ENCODE measurements at places on chromosomes 11 and 22.

- no peak for DNase-seq
Measured at GRCh38 chr11:60334005-60334620, 7.1 kb downstream of the MS4A6E start.

- DNase-seq = no peak
Measured at GRCh38 chr11:27118949-27119348, 78.3 kb downstream of the BBOX1 start.

DNA sequence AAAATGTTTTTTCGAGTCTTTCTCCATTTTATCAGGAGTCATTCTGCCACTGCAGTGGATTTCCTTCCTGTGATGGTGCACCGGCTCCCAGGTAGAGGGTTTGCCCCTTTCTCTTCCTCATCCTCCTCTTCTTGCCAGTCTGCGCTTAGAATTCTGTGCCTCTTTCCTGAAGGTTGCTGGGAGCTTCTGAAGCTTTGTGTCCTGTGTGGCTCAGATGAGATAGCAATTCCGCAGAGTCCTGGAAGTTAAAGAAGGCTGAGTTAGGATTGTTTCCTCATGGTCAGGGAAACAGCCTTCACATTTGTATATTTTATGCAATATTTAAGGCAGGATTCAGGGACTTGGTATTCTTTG lies 264 bp downstream of the BCO2 start:
- DNase-seq = no peak

DNA sequence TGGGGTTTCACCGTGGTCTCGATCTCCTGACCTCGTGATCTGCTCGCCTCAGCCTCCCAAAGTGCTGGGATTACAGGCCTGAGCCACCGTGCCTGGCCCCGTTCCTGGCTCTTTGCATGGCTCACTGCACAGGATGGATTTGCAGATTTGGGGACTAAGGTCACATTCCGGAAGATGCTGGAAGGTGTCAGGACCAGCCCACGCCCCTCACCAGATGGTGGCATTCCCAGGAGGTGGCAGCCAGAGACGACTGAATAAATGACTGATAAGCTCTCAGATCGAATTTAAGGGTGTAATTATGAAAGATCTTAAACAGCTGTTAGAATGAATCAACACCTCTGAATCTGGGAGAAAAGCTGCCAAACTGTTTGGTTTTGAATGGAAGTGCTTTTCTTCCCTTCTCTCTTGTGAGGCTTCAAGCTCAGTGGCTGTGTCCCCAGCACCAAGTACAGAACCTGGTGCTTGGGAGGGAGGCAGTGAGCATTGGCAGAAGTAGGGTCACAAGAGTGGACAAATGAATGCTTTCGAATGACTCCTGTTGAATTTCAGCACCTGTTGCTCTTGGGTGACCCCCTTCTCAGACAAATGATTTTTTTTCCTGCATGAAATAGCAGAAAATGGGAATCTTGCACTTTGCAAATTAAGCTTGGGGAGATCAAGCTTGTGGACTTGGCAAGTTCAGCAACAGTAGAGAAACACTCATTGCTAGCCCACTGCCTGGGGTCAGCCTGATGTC lies 69.6 kb downstream of the KIAA1671 start:
- DNase-seq = no peak

DNA sequence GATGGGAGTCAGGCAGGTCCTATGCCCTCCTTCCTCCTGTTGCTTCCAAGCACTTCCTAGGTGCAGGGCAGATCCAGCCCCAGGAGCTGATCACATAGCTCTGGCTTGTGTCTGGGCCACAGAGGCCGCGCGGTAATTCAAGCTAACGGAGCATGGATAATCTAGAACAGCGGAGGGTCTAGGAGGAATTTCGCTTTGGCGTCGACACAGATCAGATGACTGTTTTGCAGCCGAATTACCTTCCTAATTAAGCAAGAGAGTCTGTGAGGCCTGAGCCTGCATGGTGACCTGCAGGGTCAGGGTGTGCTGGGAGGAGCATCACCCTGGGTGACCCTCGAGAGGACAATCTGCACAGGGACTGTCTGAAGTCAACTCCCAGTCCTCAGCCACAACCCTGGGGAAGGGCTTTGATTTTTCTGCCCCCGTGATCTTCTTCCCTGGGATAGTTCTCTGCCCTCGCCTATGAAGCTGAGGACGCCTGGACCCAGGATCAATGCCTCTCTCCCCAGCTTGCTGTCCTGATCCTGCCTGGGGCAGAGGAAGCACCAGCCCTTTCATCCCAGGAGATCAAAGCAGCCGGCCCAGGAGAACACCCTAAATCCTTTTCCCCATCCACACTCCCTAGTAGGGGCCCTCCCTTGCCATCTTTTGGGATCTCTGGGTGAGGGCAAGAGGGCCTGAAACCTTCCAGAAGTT lies 11.0 kb downstream of the NECTIN1 start:
- DNase-seq = no peak

DNA sequence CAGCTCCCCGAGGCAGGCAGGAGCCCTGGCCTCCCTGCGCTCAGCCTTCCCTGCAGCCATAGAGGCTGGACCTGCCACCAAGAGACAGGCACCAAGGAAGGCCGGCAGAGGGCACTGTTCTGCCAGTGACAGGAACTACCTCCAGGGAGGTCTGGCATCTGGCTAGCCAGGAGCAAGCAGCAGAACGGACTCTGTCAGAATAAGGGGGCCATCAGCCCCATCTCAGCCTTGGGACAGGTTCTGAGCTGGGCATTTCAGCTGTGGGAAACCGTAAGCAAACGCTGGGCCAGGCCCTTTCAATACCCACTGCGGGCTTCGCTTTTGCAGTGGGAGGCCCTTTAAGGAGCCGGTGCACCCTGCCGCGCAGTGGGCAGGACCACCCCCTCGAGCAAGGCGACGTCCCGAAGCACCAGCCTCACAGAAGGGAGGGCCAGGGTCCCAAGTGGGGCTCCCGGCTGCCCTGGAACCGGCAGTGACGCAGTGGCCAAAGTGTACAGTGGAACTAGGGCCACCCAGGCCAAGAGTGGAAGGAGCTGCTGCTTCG lies 18.2 kb downstream of the IFT27 start:
- DNase-seq = no peak

DNA sequence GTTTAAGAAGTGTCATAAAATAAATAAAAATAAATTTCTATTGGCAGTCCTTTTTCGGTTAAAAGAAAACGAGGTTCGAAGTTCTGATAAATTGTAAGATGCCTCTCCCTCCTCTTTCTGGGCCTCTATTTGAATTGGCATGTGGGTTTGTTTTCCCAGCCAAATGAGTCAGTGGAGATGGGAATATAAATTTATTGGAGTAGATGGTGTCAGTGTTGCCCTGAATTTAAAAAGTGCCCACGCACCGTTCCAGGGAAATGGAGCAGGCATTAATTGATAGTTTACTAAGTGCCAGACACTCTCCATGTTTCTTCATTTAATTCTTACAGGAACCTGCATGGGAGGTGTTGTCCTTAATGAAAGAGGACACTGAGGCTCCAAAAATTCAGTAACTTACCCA lies 119.2 kb downstream of the FEZ1 start:
- no peak for DNase-seq

GRCh38 chr11:71266114-71266833 lies 13.9 kb upstream of the SHANK2 start:
- no peak for DNase-seq

DNA sequence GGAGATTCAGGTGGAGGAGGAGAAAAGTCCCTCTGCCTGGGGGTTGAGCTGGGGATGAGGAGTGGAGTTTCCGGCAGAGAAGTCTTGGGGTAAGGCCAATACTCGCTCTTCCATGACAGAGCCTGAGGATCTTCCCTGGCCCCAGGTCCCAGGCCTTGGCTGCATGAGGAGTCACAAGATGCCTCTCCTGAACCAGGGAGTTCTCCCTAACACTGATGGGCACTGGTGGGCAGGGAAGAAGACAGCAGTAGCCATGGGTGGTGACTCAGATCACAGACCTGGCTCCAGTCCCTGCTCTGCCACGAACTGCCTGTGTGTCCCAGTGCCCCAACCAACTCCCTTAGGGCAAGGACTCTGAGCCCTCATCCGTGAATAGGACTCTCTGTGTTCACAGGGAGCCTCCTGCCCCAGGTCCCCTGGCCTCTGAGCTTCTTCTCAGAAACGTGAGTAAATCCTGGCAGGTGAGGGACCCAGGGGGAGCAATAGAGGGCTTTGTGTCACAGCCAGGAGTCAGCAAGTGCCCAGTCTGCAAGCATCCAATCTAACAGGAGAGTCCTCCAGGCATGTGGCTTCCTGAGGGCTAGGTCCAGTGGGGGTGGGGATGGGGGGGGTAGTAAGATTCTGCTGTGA lies 45.5 kb upstream of the FTH1 start:
- no peak for DNase-seq

DNA sequence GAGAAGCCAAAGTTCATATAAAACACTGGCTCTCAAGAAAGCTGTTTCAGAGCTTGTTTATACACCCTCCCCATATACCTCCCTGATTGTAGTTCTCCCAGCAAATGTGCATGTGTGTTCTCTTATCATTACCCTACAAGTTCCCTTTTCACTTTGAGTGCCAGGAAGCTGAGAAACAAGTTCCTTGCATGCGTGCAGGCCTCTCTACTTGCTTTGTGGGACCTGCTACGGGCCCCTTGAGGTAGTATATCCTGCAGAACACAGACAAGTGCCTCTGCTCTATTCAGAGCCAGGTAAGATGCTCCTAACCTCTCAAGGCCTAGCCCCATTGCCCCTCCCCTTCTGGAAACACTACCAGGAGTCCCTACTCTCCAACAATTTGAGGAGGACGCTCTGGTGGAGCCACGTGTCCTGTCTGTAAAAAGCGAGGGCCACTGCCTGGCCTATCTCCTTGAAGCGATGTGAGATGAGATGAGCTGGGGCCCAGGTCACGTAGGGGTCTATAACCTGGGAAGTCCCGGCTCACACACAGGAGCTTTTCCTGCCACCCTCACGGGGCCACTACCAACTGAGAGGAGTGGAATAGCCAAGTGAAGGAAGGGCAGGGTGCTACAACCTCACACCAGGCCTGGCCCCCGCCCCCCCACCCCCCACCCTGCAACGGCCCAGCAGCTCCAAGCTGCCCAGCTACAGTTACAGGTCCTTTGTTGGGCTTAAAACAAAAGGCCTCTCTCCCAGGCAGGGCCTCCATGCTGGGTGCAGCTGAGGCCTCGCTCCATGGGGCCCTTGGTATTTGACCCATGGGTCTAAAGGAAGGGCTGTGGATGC lies 2.6 kb upstream of the ATP5MGL start:
- DNase-seq = no peak

- DNase-seq = no peak
Measured at GRCh38 chr11:852762-853161, 10.1 kb downstream of the TSPAN4 start.

GRCh38 chr11:115693002-115693401 lies 188.8 kb upstream of the CADM1 start:
- DNase-seq = no peak

GRCh38 chr11:120996973-120997372 lies 26.9 kb upstream of the TBCEL start:
- DNase-seq = no peak

- no peak for DNase-seq
Measured at GRCh38 chr22:22030493-22031182, 48.1 kb upstream of the TOP3B start.

- DNase-seq = no peak
Measured at GRCh38 chr11:9528573-9529333, 44.7 kb upstream of the WEE1 start.

DNA sequence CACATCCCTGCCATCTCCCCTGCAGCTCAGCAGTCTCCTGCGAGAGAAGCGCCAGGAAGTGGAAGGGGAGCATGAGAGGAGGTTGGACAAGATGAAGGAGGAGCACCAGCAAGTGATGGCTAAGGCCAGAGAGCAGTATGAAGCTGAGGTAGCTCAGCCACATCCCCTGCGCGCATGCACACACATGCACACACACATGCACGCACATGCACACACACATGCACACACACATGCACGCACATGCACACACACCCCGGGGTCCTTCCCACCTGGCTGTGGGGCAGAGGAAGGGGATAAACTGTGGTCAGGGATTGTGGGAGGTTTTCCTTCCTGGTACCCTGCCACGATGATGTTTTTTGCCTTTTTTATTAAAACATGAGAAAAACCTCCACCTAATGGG lies 65.3 kb downstream of the CEP164 start:
- no peak for DNase-seq
